Right renal pelvis (tissue), 4 donors: ENCODE measurements at places on chromosomes 16 and 17.

DNA sequence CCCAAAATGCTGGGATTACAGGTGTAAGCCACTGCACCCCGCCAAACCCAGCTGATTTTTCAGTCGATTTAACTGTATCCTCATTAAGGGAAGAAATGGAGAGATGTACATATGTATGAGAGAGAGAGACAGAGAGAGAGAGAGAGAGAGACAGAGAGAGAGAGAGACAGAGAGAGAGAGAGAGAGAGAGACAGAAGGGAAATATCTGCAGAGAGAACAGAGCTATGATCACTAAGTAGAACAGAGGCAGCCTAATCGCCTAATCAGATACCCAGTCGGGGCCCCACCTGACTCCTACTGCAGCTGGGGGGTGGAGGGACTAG, 70.0 kb downstream of the RBBP6 start:
- DNase-seq, result no peak

DNA sequence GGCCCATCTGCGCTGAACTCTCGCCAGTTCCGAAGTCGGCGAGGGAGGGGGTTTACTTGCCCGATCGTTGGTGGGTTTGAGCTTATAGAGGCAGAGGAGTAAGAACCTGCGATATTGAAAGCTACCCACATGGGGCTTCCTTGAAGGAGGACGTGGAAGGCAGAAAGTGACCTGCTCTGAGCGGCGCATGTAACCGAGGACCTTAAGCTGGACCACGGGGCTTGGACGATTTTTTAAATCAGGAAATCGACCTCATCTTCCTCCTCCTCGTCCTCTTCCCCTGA, 2.0 kb downstream of the PRAC2 start:
- no peak for DNase-seq

- DNase-seq, result no peak
Measured at GRCh38 chr17:80949451-80950421, 41.9 kb upstream of the CHMP6 start.

- DNase-seq, result no peak
Measured at GRCh38 chr17:46885415-46886309, 34.3 kb downstream of the WNT9B start.

DNA sequence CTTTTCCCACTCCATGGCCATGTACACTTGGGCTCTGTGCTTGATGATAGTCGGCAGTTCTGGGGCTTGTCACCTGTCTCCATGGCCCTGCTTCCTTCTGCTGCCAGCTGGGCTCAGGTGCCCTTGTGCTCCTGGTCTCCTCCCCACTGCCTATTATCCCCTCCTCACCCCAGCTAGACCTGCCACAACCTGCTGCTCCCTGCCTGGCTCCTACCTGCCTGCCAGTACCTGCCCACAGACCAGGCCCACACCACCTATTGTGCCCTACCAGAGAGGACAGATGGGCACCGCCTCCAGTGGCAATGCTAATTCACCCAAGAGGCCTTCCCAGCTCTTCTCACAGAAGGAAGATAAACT, 538 bp upstream of the RAPGEFL1 start:
- DNase-seq, result no peak

GRCh38 chr17:27825459-27825858, 25.1 kb upstream of the NOS2 start:
- no peak for DNase-seq

GRCh38 chr17:55737976-55738501, 12.8 kb upstream of the PCTP start:
- DNase-seq, result no peak

- DNase-seq, result no peak
Measured at GRCh38 chr16:9465161-9465560, 373.7 kb downstream of the HAPSTR1 start.

- DNase-seq, result no peak
Measured at GRCh38 chr17:56994009-56994792, 16.3 kb downstream of the SCPEP1 start.

- no peak for DNase-seq
Measured at GRCh38 chr16:81127051-81127450, 30.9 kb upstream of the GCSH start.

GRCh38 chr17:17883801-17884200, 47.0 kb upstream of the SREBF1 start:
- DNase-seq, result no peak

DNA sequence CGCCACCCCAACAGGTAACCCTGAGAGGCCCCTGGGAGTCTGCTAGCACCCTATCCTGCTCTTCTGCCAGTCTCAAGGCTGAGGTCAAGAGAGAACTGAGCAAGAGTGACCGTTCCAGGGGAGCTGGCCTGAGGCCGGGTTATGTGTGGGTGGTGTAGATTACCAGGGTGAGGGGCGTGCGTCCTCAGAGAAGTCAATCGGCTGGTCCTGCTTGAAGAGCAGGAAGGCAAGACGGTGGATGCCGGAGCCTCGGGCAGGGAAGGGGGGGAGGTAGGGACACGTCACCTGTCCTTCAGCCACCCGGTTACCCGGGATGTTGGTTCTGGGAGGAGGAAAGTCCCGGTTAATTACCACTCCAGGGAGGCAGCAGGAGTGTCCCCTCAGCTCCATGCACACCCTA, 2.6 kb upstream of the TRIM65 start:
- no peak for DNase-seq

DNA sequence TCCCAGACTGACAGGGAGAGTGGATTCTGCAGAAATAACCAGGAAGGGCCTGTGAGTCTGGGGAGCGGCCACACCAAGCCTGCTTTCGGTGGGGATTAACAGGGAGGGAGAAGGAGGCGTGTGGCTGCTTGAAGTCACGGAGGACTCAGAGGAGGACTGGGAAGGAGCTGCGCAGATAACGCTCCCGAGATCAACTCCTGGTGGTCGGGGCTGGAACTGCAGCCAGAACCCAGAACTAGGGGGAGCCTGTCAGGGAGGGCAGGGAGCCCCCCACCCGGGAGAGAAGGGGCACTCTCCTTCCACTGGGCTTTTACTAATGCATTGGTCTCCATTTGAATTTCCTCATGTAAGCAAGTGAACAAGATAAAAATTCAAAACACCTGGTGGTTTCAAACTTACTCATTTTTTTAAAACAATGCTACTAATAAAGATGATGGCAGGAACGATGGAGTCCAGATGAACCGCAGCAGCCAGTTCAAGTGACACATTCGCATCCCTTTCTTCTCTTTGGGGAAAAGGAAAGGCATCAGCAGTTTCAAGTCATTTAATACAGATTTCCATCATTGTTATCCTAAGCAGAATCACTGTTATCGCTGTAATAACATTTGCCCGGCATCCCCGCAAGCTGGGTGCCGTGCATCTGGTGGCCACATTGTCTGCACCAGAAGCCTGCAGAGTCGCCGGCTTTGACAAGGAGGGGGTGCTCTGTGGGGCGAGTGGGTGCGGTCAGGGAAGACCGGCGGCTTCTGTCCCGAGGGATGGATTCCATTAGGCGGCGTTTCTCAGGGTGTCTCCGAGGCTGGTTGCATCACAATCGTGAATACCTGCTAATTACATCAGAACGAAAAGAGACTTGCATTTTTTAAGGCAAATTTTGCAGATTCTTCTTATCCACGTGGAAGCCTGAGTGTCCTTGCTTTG, 183.0 kb downstream of the FOXL1 start:
- DNase-seq, result no peak

GRCh38 chr17:72258711-72259110, 137.9 kb downstream of the SOX9 start:
- no peak for DNase-seq

DNA sequence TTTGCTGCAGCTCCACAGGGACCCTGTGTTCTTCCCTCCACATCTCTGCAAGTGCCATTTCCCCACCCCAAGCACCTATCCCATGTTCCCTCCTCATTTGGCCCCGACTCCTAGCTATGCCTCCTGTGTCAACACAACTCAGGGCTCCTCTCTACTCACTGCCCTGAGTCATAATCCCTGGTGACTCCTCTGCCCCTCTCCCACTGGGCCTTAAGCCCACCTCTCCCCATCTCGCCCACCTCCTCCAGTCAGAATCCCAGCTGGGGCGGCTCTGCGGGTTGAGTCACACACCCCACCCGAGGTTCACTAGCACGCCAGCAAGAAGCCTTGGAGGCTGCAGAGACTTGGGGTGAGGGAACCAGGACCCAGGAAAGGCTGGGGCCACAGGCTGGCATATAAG, 346.2 kb downstream of the FOXL1 start:
- no peak for DNase-seq

- no peak for DNase-seq
Measured at GRCh38 chr17:62808576-62808970, 459 bp upstream of the MARCHF10 start.

GRCh38 chr17:6497496-6498221, 53.4 kb downstream of the PIMREG start:
- no peak for DNase-seq

DNA sequence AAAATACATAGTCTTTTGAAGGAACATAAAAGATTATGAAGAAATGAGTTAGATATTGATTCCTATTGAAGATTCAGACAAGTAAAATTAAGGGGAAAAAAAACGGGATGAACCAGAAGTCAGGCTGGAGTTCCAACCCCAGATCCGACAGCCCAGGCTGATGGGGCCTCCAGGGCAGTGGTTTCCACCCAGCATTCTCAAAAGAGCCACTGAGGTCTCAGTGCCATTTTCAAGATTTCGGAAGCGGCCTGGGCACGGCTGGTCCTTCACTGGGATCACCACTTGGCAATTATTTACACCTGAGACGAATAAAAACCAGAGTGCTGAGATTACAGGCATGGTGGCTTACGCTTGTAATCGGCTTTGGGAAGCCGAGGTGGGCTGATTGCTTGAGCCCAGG, 9.5 kb downstream of the STH start:
- DNase-seq, result no peak

- no peak for DNase-seq
Measured at GRCh38 chr17:37742762-37743611, 1.9 kb downstream of the HNF1B start.

- no peak for DNase-seq
Measured at GRCh38 chr17:15478845-15479244, 11.4 kb upstream of the CDRT4 start.

DNA sequence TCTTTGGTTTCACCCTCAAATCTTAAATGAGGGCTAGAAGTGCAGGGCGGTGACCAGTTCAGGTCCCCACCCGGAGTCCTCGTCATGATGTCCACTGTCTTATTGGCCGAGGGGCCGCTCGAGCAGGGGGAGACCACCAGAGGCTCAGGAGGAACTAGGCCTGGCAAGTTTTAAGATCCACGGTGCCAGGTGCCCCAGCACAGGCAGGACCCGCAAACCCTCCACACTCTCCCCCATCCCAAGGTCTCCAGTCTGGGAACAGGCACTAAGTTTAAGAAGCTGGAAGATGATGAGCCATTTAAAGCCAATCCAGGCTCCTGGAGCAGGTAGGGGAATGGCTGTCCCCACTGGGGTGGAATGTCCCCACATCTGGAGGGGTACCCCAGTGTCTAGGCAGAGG, 4.1 kb downstream of the DLX3 start:
- no peak for DNase-seq

GRCh38 chr17:78974635-78975591, 4.8 kb downstream of the LGALS3BP start:
- no peak for DNase-seq

GRCh38 chr16:70364399-70364798, 17.7 kb downstream of the DDX19A start:
- DNase-seq, result no peak

- DNase-seq, result no peak
Measured at GRCh38 chr16:88973007-88973410, 4.0 kb downstream of the CBFA2T3 start.

DNA sequence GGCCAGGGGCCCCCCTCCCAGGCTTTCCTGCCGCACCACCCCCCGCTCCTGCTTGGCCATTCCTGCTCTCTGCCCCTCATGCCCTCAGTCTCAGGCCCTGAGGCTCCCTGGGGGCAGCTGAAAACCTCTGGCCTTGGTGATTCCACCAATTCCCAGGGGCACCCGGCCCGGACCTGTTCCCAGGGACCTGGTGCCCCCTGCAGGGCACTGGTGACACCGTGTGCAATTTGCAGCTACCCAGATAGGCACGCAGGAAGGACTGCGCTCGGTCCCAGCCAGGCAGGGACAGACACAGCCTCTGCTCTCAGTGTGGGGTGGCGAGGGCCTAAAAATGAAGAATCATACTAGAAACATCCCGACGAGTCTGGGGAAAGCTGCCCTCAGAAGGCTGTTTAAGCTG, 13.4 kb downstream of the WFDC1 start:
- DNase-seq, result no peak

- DNase-seq, result no peak
Measured at GRCh38 chr17:49455272-49455861, 39.7 kb upstream of the NGFR start.

- no peak for DNase-seq
Measured at GRCh38 chr16:21033704-21034103, 116.9 kb downstream of the DNAH3 start.

GRCh38 chr16:88613911-88614817, 24.2 kb upstream of the IL17C start:
- DNase-seq, result no peak

DNA sequence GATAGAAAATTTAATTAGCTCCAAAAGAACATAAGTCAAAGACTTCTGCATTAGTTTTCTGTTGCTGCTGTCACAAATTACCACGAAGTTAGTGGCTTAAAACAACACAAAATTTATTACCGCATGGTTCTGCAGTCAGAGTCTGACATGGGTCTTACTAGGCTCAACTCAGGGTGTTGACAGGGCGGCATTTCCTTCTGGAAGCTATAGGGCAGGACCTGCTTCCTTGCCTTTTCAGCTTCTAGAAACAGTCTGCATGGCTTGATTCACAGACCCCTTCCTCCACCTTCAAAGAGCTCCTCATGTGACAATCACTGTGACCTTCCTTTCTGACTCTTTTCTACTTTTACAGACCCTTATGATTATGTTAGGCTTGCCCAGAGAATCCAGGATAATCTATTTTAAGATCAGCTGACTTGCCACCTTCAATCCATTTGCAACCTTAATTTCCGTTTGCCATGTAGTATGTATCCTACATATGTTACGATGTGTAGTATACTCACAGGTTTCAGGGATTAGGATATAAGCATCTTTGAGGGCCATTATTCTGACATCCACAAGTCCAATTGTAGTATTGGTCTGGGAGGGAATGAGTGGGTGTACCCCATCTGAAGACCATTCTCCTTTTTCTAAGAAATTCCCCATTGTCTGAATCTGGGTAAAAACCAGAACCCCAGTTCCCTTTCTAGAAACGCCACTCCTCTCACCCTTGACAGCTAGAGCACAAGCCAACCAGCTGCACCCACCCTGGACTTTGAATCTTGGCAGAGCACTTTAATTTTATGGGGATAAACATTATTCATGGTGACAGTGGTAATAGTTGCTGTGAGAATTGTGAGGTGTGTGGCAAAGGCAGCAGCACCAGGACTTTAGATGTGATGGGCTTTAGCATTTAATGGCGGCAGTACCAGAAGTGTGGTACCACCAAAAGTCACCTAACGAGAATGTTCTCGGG, 265.5 kb downstream of the KCNJ2 start:
- DNase-seq, result no peak
